Right renal cortex interstitium (tissue), 3 donors: ENCODE measurements at places on chromosomes 6 and 20. TPM values are rescaled to one million over a fixed set of nuclear protein-coding genes. Genes with fewer than 3 reads are reported as not detected.

GRCh38 chr20:20500312-20500711, 132.4 kb downstream of the INSM1 start:
- no peak for DNase-seq

DNA sequence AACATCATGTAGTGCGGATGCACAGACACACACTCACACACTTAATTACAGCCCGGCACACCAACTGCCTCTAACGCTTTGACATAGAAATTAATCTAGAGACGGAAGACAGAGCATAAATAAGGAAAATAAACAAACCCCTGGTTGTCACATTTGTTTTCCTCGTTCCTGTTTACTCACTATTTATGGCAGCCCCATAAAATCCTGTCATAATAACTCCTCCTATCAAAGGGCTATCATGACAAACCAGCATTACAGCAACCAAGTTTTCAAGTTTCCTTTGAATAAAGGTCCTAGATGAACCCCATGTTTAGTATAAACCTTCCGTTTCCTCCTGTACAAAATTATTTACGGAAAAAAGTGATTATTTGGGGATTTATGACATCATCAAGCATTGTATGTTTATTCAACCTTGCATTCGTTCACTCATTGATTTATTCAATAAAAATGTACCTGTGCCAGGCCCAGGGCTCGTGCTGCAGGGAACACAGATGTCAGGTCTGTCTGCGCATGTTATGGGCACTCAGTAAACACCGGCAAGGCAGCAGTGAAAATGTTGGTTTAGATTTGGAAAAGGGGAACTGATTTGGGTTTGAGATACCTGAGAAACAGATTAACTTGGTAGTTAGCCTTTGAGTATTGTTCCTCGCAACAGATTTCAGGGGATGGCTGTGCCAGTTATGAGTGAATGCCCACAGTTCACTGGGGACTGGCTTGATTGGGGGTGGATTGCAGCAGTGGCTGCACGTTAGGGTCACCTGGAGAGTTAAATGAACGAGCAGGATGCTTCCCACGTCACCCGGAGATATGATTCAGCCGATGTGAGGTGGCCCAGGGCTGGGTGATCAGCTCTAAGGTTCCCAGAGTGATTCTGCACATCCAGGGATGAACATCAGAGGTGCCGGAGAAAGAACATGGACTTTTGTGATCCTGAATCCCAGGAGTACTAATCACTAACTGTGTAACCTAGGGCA, 295.3 kb upstream of the FOXQ1 start:
- DNase-seq: no peak

GRCh38 chr6:108207013-108207412, 41.2 kb downstream of the NR2E1 start:
- no peak for DNase-seq

CST4 gene
- polyA plus RNA-seq: not detected

- DNase-seq: no peak
Observed at GRCh38 chr6:162416831-162417537, 310.6 kb downstream of the PRKN start.

- no peak for DNase-seq
Observed at GRCh38 chr20:51400051-51400926, 142.2 kb downstream of the NFATC2 start.

- no peak for DNase-seq
Observed at GRCh38 chr6:82078286-82078908, 169.1 kb downstream of the IBTK start.
